ENCODE measurements at places on chromosomes 1 and 21.

- no peak for DNase-seq
Measured at GRCh38 chr1:217528271-217528670, 102.6 kb downstream of the GPATCH2 start.

DNA sequence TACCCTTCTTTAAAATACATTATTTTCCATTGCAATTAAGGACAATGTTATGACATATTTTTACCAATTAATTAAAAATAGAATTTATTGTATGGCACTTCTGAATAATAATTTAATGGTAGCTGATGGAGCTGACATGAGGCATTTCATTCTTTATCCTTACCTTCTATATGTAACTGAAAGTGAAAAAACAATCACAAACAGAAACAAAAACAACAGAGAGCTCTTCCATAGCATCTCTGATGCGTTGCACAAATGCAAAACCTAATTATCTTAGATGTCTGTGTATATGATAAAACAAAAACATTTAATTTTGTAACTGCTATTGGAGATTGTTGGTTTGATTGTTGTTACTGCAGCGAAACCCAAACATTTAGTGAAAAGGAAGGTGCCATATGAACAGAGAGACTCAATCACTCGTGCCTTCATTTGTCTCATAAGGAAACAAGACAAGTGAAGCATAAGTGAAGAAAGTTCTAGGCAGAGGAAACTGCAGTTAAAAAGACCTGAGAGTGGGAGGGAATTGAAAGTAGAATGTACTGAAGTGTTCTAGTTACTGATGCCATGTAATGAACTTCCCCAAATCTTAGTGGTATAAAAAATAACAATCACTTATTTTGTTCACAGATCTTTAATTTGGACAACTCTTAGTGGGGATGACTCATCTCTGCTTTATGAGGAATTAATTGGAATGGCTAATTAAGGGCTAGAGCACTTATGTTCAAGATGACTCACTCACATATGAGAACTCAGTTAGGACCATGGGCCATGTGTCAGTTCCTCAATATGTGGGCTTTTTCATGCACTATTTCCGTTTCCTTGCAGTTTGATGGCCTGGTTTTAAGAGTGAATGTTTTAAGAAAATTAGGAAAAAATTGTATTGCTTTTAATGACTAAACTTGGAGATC lies 245.0 kb upstream of the OLFM3 start:
- no peak for DNase-seq

- DNase-seq: no peak
Measured at GRCh38 chr1:220249522-220249921, 22.7 kb downstream of the RAB3GAP2 start.

- DNase-seq: no peak
Measured at GRCh38 chr1:84291882-84292655, 9.4 kb upstream of the SAMD13 start.

DNA sequence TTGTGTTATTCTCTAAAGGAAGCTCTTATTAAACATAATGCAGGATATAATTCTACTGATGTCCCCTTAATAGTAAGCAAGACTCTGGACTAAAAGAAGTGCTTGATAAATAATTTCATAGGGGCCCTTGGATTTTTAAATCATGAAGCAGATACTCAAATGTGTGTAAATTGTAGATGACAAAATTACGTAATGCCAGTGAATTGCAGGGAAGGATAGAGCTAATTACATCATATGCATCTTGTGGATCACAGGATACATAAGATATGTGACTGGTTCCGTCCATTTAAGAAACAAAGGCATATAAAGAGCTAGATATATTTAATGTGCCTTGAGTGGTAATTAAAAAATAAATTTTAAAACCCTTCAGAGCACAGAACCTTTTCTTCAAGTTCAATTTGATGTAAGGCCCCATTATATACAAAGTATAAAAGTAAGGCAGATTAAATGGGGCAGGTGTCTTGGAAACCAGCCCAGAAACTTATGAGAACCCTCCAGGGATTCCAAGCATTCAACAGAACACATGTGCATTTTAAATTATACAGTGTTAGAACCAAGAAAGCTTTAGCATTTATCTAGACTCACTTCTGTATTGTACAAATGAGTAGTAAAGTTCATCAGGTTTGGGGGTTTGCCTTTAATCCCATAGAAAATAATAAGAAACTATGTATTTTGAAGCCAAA lies 190.4 kb downstream of the NCAM2 start:
- no peak for DNase-seq

GRCh38 chr1:245060684-245061374 lies 94.0 kb upstream of the KIF26B start:
- no peak for DNase-seq

DNA sequence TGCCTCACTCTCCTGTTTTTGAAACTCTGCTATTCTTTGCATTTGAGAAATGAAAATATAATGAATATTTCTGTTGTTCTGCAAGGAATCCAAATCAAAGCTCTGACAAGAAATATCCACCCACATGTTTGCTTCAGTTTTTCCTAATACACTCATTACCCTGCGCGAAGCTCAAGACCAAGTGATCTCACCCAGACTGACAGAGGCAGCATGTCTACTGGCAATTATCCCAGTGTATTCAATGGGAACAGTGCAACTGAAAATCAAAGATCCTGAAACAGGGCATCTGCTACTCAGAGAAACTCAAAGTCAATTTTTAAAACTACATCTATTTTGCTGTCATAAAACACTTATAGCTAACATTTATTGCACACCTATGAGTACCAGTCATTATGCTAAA lies 321.0 kb upstream of the LRRC7 start:
- no peak for DNase-seq

- no peak for DNase-seq
Measured at GRCh38 chr21:27528697-27529096, 561.8 kb upstream of the ADAMTS5 start.

DNA sequence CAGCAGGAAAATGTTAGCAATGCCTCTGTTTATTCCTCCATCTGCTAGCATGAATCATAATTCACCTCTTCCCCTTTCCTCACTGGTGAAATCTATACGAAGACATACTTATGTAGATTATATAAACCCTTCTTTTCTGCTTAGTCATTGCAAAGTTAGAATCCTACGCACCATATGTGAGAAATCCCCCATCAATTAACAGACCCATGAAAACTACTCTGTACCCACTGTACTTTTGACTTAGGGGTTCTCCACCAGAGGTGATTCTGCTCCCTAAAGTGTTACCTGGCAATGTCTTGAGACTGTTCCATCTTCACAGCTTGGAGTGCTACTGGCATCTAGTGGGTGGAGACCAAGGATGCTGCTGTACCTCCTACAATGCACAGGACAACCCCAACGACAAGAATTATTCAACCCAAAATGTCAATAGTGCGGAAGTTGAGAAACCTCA lies 49.6 kb upstream of the KCTD3 start:
- DNase-seq: no peak
